ENCODE measurements at places on chromosomes 1 and 21. TPM values are rescaled to one million over a fixed set of nuclear protein-coding genes. Genes with fewer than 3 reads are reported as not detected.

- DNase-seq, result no peak
Measured at GRCh38 chr1:30762930-30763650, 5.5 kb upstream of the LAPTM5 start.

RXRG gene
- total RNA-seq, result 2.4 TPM

GRCh38 chr1:102110586-102110985 lies 113.9 kb upstream of the OLFM3 start:
- DNase-seq, result no peak

DNA sequence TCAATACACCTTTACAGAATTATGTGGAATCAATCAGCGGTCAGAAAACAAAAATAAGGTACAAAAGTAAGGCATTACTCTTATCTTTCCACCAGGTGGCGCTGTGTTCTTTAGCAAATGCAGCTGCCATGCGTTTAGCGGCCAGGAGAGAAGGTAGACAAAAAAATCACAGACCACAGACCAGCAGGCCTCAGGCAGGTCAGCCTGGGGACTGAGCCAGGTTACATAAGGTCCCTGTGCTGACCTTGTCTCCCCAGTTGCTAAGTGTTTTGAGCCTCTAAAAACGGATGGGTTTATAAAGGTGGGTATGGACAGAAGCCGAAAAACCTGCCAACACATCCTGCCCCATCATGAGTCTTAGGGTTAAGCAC lies 2.8 kb downstream of the RGS16 start:
- DNase-seq, result peak; percentile 55

DNASE2B gene
- not detected for total RNA-seq

LGR6 gene
- 6.0 TPM for total RNA-seq

CFAP141 gene
- not detected for total RNA-seq

ERMAP gene
- 4.0 TPM for total RNA-seq

ETV3 gene
- total RNA-seq, result 21.4 TPM

DNA sequence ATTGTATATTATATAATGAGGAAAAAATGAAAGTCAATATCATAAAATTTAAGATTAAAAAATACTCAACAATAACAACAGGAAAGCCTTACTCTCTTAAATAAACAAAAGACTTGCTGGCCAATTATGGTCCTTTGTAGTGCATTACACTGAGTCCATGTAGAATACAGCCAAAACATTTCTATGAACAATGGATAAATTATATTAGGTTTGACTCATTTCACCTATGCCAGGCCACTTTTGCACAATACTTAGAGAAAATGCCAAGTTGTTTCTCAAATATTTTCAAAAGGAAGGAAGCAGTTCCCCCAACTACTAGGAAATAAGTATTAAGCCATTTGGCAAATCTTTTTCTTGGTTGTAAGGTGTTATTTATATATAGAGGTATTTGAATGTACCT lies 19.8 kb upstream of the UCK2 start:
- DNase-seq, result no peak

HPDL gene
- total RNA-seq, result 0.27 TPM

DNA sequence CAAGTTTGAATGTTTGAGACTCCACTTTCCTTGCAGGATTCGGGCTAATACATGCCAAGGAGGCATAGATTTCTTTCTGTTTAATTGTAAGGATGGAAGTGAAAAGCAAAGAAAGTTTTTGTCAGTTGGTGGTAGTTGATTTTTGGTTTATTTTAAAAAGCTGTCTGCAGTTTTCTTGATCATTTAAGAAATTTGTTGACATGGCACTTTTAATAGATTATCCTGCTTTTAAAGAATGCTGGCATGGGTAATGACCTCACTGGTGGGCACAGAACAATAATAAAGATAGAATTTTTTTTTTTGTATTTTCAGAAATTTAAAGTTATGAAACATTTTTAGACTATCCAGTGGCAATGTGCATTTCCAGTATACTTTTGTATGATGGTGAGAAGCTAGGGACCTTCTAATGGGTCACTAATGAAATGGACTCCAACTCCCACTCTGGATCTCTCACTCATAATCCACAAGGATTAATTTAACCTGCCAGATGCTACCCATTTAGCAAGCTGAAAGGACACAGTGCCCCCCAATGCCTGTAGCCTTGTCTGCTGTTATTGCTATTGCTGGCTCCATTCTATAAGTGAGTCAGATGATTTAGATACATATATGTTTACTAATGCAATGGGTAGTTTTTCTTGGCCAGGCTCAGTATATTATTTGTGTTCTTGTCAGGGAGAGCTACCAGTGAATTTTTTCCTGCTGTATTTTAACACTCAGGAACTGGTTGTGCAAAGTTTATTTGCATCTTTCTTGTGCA lies 190.2 kb upstream of the SGIP1 start:
- DNase-seq, result no peak

DNA sequence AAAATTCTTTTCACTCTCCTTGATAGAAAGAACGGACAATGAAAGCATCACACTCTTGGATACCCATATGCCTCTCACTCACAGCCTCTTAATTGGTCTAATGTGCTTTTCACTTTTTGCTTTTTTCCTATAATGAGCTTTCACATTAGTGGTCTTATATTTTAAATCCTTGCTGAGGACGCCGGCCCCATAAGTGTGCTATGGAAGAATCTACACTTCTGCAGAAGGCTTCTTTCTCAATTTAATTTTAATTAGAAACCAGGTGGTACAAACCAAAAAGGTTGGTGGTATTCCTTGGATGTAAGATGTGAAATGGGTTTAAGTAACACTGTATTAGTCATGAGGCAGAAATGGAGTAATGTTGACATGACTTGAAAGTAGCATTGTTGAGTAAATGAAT lies 190.6 kb upstream of the NFIA start:
- no peak for DNase-seq

DNA sequence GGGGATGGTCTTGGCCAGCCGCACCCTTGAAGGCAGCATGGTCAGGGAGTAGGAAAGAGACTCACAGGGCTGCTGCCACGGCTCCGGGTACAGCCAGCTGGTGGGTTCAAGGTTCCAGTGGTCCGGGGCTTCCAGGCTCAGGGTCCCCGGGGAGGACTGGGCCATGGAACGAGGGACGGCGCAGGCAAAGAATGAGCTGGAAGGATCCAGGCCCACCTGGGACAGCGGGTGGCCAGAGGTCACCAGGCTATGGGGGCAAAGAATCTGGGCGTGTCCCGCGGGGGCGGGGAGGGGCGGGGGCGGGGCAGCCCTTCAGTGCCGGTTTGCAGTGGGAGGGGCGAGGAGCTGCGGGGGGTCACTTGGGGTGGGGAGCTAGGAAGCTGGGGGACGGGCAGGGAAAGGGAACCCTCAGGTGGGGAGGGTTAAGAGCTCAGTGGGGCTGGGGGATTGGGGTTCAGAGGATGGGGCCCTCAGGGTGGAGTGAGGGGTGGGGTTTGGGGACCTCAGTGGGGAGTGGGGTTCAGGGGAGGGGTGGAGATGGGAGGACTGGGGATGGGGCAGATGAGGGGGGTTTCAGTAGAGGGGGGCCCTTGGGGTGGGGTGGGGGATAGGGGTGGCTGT lies at the start of gene DNMT3L:
DNMT3L (minus strand) TSS at position 223 of the 621 bp plus-strand sequence. CDS start 638 bp downstream, outside the sequence.
- peak; percentile 15 for DNase-seq

DNA sequence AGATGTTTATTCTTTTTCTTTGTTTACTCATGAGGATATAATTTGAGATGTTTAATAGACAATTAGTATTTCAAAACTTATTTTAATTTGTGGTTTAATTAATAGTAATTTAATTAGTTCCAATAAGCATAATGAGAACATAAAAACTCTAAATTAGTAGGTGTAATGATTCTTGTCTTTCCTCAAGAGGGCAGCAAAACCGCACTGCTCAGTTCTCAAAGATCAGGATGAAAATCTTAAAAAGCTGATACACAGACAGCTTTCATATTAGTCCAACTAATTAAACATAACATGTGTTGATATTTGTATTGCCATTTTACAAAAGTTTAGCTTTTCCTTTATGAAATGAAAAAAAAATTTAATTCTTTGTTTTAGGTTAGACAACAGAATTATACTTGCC lies 106.7 kb upstream of the C21orf91 start:
- DNase-seq, result no peak

RAB25 gene
- total RNA-seq, result not detected

GRCh38 chr1:229252228-229252984 lies 18.5 kb upstream of the RAB4A start:
- DNase-seq, result no peak

IGSF9 gene
- 3.3 TPM for total RNA-seq

NHLH2 gene
- total RNA-seq, result not detected

DNA sequence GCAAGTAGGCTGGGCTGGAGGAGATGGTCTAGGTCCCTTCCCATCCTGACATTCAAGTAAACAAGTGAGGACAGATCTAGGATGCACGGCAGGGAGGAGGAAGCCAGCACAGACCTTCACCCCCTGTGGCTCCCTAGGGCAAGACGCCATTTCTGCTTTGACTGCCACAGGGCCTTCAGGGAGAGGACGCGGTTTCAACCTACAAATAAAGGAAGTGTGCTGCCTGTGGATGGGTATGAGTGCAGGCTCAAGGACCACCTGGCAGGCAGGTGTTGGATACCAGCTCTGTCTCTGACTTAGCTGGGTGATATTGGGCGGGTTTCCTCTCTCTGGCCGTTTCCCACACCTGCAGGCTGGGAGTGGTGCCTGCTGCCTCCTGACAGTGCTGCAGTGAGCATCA lies 16.2 kb downstream of the SLC2A1 start:
- DNase-seq, result no peak

DNA sequence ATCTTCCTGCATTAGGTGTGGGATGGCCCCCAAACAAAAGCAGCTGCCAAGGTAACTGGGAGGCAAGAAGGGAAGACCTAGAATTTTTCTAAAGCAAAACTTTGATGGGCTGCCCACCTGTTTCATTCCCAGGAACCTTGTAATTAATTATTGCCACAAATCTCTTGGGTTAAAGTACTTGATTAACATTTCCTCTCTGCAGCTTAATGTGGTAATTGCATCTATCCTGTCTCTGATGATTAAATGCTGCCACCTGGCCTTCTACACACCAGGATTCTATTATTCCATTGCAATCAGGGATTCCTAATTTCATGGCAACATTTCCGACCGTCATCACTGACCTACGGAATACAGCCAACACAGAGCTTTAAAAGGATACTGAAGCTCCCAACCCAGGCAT lies 68.3 kb upstream of the RC3H1 start:
- no peak for DNase-seq

DNA sequence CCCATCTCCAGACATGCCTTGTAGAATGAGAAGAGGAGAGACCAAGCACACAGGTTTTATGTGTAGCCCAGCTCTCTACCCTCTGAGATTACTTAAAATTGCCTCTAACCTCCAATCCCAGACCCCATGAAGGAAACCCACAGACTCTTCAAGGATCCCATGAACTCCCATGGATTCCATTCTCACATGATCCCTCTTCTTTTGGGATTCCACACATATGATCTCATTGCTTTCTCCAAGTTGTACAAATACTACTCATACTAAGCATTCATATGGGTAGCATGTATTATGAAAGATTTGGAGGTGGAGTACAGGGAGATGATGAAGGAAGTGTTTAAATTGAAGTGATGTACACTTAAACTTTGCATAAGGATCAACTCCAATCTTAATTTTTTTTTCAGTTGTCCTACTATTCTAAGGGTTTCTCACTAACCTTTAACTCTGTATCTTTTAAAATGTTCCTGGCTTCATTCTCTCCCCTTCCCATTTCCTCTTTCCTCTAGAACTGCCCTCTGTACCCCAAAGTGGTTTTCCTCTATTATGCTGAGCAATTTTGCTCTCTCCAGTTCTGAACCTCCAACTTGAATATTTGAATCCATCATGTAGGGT lies 41.6 kb downstream of the MFSD2A start:
- DNase-seq, result no peak

DNA sequence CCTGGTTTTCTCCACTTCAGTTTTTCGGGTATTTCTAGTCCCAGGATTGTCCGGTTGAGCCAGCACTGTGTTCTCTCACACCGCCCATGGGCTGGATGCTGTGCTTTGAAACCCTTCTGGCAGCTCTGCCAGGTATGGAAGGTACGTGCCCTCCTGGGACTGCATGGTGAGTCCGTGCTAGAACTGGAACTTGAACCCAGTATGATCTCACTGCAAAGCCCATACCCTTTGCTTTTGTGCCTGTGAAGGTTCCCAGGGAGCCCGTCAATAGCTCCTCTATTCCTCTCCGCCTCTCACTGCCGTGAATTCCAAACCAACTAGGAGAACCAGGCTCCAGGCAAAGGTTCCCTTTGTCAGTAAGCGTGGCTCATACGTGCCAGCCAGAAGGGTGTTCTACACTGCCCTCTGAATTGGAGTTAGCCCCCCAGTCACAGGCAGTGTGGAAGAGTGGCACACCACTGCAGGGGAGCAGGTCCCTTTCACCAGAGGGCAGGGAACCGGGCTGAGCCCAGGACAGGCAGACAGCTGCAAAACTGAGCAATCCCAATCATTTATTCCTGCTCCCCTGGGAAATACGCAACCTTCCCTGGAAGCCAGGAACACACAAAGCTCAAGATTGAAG lies 310.2 kb downstream of the CAMTA1 start:
- DNase-seq, result no peak

DNA sequence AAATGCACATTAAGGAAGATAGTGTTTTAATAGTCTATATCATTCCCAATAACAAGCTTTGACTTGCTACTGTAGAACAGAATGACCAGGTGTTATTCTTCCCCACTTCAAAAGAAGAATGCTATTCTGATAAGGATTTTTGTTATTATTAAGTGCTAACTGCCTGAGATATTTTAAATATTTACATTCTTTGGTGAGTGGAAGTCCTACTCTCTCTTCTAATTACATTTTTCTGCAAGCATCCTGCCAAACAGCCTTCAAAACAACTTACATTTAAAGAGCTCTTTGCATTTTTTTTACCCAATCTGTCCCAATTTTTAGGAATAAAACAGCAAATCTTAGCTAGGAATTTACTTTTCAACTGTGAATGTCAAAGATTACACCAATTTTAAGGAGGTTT lies 23.5 kb upstream of the SYDE2 start:
- DNase-seq, result no peak

Measured in left cardiac atrium (tissue), 4 donors.